ENCODE measurements at places on chromosomes 2 and 18.

DNA sequence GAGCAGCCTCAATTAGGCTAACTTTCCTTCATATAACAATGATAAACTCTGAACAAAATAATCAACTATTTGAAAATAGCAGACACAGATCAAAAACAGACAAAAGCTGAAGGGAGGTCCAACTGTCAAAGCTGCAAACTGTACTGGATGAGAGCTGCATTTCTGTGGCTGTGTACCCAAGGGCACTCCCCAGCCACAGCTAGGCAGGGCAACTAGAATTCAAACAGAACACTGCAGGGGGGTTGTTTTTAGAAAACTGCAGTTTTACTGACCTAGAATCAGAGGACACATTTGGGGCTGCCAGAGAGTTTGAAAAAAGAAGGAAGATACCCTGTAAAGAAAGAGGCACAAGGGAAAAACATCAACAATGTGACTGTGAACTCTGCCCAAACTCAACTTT, 56.8 kb downstream of the SMAD2 start:
- DNase-seq, result no peak

- DNase-seq, result no peak
Measured at GRCh38 chr2:44364604-44365003, 2.9 kb downstream of the CAMKMT start.

DNA sequence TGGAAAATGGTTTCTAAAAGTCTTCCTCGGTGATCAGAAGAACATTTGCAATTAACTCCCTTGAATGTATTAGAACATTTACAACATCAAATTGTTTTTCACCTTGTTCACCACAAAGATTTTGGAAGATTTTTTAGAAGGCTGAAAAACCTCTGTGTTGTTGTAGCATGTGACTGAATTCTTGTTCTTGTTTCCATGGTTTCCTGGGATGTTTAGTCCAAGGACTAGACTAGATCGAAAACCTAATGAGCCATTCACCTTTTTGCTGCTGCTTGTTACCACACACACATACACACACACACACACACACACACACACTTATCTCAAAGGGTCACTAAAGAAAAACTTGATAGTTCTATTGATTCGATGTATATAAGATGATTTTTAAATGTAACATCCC, 380.0 kb downstream of the LRRTM4 start:
- DNase-seq, result no peak

DNA sequence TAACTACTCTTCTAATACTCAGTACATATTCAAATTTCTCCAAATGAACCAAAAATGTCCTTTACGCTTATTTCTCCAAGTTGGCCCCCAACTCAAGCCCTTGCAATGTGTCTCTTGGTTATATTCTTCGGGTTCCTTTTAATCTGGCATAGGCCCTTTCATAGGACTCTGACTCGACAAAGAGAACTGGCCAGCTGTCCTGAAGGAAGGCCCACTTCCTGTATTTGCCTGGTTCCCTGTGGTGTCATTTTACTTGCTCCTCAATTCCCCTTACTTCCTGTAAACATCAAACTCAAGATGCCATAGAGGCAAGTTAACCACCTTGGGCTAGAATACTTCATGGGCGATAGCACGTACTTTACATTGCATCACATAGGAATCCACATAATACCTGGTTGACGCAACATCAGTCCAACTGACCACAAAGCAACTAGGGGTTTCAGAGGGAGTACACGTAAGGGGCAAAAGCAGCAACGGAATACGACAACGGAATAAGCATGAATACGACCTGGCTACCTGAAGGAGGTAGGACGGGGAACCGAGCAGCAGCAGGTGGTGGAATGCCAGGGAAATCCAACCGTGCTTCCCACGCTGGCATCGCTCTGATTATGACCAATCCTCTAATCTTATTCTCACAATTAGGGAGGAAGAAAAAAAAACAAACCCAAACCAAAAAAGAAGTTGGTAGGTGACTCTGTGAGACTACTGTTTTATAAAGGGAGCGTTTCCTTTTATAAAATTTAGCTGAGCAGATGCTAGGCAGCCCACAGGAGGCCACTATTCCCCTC, 823 bp upstream of the GORASP2 start:
- DNase-seq, result peak; percentile 5

DNA sequence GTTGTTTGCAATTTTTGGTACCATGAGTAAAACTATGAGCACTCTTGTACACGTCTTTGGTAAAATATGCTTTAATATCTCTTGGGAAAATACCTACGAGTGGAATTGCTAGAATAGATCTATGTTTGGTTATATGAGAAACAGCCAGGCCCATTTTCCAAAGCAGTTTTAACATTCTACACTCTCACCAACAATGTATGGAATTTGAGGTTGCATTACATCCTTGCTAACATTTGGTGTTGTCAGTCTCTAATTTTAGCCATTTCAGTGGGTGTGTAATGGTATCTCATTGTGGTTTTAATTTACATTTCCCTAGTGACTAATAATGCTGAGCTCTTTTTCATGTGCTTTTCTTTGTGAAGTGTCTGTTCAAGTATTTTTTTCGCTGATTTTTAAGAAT, 118.9 kb upstream of the TCF4 start:
- no peak for DNase-seq

DNA sequence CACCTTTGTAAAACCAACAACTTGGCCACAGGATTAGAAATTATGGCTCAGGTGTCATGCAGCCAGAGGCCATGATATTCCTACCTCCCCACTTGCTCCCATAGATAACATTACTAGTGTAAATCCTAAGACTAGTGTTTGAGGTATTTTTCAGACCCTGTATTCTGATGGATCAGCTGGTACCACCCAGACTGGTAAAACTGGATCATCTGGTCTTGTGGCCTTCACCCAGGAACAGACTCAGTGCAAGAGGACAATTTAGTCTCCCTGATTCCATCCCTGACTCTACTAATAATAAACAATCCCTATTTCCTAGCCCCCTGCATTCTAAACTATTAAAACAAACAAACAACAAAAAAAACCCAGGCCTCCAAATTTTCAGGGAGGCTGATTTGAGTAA, 121.0 kb downstream of the ALPK2 start:
- no peak for DNase-seq

DNA sequence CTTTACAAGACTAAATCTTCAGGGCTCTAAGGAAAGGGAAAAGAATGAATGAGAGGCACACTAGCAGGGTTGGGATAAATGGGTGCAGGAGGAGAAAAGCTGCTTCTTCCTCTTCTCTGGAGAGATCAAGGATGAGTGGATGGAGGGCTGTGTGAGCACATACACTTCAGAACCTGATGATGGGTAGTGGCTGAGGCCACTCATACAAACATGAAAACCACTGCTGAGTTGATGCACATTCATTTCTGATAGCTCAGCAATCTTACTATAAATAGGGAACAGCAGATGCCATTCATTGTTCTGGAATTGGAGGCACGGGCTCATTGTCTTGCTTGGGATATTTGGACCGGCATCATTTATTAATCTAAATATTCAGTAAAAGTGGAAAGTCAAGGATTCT, 152.4 kb upstream of the KCTD1 start:
- no peak for DNase-seq

DNA sequence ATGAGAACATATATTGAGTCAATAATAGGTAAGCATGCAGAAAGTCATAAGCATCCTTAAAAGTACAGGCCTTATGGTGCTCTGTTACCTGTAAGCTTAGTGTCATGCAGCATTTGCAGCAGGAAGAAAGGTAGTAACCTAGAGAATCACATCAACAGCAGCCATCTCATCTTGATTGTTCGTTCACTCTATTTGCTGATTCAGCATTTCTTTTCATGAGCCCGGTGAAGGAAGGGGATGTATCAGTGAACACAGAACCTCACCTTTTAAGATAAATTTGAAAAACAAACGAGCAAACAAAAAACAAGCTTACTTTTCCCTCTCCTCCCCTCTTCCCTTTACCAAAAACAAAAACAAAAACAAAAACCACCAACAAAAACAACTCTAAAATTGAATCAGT, 89.9 kb downstream of the MIB1 start:
- no peak for DNase-seq

GRCh38 chr2:215626812-215627281, 191.0 kb upstream of the FN1 start:
- DNase-seq, result no peak

- DNase-seq, result no peak
Measured at GRCh38 chr18:33146014-33146413, 294.5 kb downstream of the CCDC178 start.

DNA sequence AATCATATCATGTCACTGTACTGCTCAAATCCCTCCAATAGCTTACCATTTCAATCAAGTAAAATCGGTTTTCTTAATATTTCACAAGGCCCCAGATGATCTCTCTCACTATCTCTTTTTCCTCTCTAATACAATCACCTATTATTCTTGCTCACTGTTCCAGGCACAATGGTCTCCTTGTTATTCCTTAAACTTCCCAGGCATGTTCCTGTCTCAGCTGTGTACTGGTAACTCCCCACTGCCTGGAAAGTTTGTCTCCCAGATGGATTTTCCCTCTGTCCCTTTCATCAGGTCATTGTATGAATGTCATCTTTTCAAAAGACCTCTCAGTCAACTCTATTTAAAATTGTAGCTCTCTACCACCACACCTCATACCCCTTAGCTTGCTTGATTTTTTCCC, 30.7 kb upstream of the FANCL start:
- DNase-seq, result no peak

DNA sequence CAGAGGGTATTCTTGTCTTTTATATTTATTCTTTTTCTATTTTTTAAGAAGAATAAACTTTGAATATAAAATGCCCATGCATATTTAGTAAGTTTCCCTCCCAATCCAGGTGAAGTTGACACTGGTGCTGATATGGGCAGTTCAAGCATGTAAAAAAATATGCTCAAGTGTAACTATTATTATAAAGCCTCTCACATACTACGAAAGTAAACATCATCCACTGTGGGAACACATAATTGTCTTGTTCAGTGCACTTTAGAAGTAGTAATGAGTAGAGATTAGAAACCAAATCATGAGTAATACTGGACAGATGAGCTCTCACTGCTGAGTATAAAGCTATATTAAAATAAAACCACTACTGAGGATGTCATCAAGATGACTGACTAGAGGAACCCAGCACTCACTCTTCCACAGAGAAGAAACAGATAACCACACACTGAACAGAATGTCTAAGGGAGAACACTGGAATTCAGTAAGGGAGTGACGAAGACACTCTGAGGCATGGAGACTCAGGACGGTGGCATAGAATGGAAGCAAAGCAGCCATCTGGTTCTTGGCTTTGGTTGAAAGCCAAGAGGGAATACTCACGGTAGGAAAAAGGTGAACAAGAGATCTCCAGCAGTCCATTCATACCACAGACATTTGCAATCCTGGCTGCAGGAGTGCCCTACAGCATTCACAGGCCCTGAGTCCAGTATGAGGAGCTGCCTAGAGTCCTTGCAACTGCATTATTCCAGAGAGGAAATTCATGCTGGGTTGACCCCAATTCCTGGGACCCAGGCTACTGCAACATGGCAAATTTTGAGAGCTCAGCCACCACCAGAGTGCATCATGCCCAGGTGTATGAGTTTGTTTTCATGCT, 9.5 kb upstream of the FAM110C start:
- no peak for DNase-seq

DNA sequence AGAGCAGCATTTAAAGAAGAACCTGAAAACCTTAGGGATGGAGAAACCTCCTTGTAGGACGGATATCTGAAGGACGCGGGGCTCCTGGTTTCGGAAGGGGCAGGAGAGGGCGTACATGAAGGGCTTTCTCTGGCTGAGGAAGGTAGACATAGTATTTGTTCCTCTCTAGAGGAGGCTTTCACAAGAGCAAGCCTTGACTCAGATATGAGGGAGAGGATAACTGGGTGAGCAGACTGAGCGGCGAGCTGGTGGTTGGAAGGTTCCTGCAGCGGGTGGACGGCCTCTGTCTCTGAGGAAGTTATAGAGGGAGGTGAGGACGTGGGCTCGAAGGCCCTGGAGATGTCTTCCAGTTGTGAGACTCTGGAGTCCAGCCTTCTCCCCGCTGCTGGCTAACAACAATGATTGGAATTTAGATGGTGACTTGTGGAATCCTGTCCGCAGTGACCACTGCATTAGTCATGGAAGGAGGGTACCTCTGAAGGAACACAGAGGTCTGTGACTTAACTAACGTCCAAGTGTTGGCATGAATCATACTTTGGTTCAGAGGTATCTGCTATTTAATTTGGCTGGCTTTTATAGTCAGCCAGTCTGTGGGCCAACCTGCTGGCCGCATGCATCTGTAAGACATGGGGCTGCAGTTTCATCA, 80.9 kb downstream of the ASAP2 start:
- no peak for DNase-seq

DNA sequence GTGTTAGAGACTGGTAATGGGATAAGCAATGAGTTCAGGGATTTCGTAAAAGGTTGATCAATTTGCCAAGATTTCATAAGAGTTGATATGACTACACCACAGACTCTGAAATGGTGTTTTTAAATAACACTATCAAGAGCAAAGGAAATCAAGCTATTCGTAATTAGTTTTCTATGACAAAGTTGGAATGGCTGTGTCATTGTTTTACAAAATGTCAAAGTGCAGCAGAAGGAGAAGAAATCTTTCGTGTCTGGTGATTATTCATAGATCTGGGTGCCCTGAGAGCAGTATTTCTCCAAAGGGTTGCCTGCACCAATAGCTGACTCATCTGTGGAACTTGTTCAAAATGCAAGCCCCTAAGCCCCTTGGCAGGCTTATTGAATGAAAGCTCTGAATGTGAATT, 70.1 kb downstream of the NABP1 start:
- DNase-seq, result no peak

- DNase-seq, result no peak
Measured at GRCh38 chr2:71223767-71224333, 3.1 kb downstream of the PAIP2B start.

DNA sequence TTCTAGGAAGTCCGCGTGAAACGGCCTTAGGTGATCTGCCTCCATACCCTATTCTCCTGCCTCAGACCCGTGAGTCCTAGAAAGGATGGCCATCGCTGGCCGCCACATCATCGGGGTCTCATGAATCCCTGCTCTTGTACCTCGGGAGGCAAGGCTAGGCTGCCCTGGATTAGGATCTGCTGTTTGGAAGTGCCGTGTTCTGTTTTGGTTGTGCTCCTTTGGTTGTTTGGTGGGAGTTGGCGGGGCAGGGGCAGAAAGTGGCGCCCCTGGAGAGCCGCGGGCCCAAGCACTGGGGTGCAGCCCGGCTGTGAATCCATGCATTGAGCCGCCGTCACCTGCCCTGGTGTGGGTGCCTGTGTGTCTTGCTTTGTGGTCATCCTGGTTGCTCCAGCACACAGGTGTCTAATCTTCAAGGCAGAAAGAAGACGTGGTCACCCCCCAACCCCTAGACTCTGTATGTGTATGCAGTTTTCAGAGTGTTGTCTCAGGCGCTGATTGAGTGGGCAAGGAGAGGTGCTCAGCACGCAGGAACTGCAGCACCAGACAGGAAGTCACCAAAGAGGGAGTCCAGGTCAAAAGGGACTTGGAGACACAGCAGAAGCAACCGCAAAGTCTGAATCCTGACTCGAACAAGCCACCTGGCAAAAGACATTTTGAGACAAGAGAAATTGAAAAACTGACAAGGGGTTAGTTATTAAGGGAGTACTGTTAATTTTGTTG, 80.0 kb upstream of the LDLRAD4 start:
- no peak for DNase-seq

DNA sequence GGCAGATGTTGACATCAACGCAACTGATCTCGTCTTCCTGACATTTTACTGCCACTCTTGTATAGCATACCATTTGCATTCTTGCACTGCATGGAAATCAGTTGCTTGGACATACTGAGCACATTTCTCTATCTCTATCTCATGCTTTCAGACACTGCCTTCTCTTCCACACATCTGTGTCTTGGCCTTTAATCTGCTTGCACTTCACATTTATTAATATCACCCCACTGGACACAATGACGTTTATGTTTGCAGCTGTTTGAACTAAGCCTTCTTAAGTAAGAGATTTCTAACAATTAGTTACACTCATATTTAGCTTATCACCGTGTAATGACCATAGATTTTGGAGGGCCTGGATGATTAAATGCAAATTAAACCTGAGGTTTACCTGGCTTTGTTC, 229.8 kb upstream of the CDH19 start:
- DNase-seq, result no peak

Measured in effector memory CD8-positive, alpha-beta T cell (primary cell).